ENCODE measurements at places on chromosomes 7 and 10.

DNA sequence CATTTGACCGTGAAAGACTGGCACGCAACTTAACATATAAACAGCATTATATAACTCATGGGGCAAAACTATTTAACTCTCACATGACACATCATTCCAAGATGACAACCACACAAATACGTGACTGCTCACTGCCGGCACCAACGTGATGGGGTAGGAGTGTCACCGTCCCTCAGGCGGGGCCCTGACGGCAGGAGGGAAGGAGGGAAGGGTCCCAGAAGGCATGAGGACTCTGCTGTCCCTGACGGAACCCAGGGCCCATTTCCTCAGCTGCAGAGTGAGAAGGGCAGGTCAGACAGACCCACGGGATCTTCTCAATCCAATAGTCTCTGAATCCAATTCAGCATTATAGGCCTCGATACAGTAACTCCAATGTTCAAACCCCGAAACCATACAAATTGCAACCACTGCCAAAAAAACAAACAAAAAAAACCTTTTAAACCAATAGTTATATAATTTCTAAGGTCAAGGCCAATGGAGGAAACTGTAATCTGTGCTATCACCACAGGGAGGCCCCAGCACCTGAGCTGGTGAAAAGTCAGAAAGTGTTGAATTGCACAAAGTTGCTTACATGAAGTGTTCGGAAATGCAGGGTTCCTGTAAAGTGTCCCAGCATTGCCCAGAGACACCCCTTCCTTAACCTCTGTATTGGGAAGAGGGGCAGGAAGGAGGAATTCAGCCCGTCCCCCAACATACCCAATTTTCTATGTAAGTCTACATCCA, 137.4 kb downstream of the TNS3 start:
- DNase-seq = no peak

- DNase-seq = no peak
Measured at GRCh38 chr10:92629945-92630344, 37.0 kb downstream of the KIF11 start.

- DNase-seq = no peak
Measured at GRCh38 chr10:17802350-17802749, 6.8 kb upstream of the MRC1 start.

GRCh38 chr10:48902096-48902495, 37.5 kb downstream of the LRRC18 start:
- DNase-seq = no peak

DNA sequence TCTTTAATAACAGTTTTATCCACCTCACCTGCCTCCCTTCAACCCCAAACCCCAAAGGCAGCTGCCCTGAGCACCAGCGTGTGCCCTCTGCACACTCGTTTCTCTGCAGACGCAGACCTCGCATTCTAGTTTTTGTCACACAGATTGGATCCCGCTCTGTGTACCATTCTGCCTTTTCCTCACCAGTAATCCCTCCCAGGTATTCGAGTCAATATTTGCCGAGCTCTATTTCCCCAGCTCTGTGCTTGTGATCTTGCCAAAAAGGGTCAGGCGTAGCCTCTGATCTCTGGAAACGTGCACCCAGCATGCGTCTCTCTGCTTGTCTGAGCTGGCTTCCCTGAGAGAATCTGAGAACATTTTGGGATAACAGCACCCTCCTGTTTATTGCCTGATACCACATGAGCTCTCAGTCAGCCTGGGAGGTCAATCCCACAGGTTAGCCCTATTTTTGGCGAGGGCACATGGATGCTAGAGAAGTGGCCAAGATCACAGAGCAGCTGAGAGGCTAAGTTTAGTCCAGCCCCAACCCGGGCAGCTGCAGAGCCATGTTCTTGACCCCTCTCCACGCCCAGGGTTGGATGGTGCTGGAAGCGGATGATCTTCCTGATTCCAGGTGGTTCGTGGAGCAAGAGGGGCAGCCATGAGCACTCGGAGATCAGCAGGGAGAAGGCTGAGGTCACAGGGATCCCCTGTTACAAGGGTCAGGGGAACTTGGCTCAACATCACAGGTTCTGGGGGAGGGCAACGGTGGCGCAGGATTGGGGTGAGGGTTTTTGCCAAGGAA, 29.1 kb downstream of the FOXL3 start:
- no peak for DNase-seq

- peak; percentile 29 for DNase-seq
Measured at GRCh38 chr10:102714621-102715455, at the start of gene SFXN2. TSS of gene SFXN2 (plus strand) at chr10:102714636. CDS start at chr10:102726637, 12,001 bp downstream.

- DNase-seq = no peak
Measured at GRCh38 chr10:34343764-34344163, 471.3 kb downstream of the PARD3 start.

GRCh38 chr7:20005081-20005480, 212.1 kb downstream of the MACC1 start:
- no peak for DNase-seq

GRCh38 chr10:99621454-99622251, 1.4 kb upstream of the SLC25A28 start:
- DNase-seq = no peak

DNA sequence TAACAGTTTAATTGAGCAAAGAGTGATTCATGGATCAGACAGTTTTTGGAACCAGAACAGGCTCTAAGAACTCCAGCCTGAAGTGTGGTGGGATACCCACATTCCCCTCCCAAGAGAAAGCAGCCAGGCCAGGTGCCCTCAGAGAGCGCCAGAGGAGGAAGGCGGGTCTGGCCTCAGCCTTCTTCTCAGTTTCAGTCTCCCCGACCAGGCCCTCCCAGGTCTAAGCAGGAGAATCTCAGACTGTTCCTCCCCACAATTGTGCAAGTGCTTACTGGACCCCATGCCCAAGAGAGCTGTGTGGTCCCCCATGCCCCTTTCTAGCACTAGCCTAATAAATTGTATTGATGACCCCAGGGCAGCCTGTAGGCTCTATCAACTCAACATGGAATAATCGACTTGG, 25.6 kb downstream of the PPIF start:
- DNase-seq = no peak

DNA sequence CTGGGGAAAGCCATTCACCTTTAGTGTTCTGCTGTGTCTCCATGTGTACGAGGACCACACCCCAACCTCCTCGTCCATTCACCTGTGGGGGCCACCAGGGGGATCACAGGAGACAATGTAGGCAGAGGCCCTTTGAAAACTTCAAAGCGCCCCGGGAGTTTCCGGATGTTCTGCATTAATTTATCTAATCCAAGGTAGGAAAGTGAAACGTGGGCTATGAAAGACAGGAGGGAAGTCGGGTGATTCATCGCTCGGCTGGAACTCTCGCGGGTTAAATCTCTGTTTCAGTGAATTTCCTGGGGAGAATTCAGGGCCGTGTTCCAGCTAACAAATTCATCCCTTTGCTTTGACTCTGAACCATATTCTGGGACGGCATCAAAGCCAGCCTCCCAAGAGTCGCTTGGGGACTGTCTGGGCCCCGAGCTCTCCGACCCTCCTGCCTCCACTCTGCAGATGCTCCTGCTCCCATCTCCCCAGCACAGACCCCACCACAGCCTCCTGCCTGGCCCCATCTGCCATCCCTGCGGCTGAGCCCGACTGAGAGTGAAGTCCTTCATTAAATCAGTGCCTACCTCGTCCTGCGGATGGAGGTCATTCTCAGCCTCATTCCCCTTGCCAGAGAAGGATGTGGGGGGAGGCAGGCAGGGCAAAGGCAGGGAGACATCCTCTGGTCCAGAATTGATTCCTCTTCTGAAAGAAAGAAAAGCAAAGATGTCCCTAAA, 114.1 kb upstream of the CARD11 start:
- no peak for DNase-seq

DNA sequence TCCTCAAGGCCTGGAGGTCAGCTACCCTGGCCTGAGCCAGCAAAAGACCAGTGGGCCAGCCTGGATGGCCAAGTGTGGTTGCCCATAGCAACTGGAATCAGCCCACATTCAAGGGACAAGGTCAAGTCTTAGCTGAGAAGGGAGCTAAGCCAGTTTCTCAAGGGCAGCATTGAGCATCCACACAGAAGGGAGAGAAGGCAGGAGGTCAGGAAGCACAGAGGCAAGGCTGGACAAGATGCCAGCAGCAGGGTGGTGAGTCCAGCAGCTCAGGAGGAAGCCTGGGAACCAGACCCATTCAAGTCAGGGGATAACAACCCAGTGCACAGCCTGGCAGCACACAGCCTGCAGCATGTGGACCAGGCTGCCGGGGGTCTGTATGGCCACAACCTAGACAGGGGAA, 54.0 kb upstream of the ZMIZ1 start:
- DNase-seq = no peak

DNA sequence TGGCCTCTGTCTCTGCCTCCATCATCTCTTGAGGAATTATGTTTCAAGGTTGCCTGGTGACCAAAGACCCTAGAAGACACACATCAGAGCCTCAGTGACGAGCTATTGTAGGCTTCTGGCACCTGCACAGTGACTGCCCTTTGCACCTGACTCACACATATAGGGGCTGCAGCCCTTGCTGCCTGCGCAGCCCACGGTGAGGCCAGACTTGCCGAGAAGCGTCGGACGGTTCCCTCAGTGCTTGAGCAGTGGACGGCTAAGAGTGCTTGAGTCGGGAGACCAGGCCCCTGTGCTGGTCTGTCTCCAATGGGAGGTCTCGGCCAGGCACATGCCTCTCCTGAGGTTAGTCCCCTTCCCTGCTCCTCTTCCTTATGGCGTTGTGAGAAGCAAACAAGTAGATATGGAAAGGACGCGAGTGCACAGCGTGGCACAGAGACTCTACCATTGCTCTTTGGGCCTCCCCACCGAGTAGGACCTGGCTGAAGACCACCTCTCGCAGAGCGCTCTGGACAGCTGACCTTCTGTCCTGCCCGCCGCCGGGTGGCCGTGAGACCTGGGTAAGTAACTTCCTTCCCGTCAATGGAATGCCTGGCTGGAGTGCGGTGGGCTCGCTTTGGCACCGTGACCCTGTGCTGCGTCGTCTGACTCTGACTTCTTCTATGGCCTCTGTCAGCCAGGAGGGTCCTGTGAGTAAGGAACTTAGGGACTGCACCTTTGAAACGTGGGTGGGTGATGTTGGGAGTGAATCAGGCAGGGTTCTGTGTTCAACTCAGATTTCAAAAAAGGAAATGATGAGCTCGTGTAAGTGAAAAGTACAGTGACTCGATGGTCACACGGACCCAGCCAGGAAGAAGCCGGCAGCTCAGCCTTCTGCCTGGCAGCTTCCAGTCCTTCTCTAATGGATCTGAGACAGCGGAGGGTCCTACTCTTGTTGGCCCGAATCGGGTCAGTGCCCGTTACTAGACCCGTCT, 33.7 kb downstream of the ZNF775 start:
- DNase-seq = no peak

GRCh38 chr10:52574697-52575096, 197.9 kb downstream of the MBL2 start:
- DNase-seq = no peak

DNA sequence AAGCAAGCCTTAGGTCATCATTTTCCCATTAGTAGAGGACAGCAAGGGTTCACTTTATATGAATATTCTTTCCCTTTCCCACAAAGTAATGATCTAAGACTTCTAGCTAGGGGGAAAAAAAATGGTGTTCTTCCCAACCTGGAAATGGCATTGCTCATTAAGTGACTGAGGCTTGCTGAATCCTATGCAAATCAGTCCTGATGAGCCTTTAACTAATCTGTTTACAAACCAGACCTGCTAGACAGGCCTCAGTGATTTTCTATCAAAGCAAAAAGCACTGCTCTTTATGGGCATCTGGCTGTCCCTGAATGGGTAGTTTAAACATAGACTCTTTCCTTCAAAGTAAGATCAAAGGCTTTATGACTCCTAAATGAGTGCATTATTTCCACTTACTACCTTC, 146.3 kb downstream of the HIBADH start:
- DNase-seq = no peak

- no peak for DNase-seq
Measured at GRCh38 chr10:79982861-79983260, 34.0 kb upstream of the SFTPD start.

DNA sequence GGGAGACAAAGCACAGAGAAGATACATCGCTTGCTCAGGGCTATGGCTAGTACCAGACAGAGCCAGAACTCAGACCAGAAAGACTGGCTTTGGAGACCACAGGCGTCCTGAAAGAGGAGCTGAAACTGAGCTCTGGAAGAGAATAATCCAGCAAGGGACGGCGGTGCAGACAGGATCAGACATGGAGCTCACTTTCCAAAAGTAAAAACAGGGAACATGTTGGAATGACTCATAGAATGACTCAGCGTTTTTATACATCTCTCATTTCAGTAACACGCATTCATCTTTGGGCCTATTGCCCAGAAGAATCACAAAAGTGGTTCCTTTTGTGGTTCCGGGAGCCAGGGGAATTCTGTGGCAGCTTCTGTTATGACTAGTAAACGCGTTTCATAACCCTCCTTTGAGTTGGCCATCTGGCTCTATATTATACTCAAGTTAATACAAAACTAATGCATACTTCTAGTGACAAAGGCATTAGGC, 37.2 kb downstream of the PLEKHS1 start:
- no peak for DNase-seq

DNA sequence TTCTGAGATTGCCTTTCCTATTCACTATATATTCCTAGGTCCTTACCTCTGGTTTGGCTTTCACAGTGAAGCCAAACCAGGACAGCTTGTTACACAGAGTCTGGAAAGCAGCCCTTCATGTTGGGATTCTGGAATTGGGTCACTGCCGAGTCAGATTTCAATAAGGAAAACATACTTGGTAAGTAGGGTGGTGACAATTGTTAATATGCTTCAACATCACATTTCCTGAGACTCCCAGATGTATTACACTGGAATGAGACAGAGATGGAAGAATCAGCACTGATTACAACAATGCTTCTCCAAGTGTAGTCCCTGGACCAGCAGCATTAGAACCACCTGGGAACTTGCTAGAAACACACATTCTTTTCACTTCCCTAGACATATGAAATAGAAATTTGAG, 268.9 kb upstream of the SEMA3C start:
- no peak for DNase-seq

- no peak for DNase-seq
Measured at GRCh38 chr10:90769946-90770841, 87.6 kb downstream of the HTR7 start.

DNA sequence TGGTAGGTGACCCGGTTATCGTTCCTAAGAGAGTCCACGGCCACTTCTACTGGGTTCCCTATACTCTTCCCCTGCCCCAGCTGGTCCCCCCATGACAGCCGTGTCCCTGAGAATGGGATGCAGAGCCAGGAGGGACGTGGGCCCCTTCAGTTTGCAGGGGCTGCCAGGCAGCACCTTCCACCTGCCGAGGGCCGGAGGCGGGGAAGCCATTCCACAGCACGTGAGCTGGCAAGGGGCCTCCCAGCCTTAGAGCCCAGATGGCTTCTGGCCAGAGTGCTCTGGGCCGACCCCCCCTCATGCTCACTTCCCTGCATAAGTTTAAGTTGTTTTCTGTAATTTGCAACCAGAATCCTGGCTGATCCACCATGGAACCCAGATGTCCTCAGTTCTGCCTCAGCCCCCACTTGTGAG, 39.0 kb downstream of the DIP2C start:
- DNase-seq = no peak
